SK-MEL-5 (cell line): ENCODE measurements at places on chromosomes 7 and 10. TPM values are rescaled to one million over a fixed set of nuclear protein-coding genes. Genes with fewer than 3 reads are reported as not detected.

MMP21 gene
- total RNA-seq, result not detected in 2 replicates

WEE2 gene
- total RNA-seq, result not detected in 2 replicates

DNA sequence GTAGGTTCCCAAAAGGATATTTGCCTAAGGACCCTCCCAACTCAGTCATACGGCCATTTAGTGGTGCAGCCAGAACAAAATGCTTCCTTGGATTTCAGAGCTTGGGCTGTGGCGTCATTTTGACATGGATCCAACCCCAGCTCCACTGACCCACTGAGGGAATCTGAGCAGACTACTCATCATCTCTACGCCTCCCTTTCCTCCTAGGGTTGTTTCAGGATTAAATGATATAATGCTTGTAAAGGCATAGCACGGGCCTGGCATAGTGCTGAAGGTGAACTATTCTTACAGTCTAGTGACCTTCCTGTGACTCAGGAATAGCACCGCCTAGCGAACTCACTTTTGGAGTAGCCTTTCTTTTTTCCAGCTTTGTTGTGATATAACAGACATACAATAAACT lies 70.3 kb upstream of the LOXL4 start:
- no peak for DNase-seq

DNA sequence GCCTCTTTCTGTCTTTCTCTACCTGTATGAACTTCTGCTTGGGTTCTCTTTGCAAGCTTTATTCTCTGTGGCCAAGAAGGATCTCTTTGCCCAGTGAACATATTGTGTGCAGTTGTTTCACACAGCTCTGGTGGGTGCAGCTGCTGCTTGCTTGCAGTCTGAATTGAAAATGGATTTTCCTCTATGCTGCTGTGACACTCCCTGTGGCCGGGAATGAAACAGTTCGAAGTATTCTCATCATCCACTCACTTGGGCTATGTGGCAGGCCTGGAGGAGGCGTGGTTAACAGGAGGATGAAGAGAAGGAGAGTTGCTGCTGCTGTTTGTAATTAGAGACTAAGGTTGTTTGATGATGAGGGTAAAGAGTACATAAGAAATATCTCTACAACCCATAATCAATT lies 28.4 kb upstream of the ITGA8 start:
- no peak for DNase-seq

DNA sequence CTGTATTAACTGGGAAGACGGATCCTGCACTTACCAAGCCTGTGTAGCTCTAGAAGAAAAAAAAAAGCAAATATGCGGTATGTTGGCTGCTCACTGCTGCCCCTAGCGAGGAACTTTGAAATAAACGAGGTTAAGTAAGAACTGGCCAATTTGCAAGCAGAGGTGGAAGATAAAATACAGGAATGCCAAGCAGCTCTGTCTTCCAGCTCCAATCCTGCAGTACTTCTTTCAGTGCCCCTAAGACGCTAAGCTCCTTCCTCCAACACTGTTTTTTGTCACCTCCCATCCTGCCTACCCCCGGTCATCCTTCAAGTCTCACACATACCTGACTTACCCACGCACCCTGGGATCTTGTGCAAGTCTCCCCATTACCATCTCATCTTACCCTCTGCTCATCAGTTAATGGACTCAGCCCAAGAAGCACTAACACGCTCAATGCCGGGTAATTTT lies 809 bp downstream of the C10orf143 start:
- peak; percentile 80 for DNase-seq

DNA sequence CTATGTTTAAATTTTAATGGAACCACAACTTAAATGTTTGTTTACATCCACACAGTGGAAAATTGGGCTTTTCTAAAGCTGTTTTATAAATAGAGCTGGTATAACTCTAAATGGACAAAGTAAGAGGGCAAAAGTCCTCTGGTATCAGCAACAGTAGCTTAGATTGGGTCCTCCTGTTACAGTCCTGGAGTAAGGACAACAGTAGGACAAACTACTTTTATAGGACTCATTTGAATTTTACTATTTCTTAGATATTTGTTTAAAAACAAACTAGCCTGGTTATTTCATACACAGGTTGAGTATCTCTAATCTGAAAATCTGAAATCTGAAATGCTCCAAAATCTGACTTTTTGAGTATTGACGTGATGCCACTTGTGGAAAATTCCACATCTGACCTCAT lies 8.4 kb downstream of the VCL start:
- no peak for DNase-seq

DNA sequence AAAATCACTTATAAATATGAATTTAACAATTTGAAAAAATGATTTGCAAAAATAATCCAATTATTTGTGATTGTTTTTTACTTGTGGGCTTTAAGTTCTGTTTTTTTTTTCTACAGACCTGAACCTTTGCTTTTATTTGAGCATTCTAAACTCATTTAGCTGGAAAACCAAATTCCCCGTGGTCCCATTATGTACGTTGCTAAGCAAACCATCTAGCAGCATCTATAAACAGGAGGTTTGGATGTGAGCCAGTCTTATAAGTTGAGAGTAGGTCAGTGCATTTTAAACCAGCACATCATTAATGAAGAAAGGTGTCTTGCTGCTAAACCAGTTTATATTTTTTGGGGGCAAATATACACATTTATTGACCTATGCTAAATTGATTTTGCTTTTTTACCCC lies 77.3 kb downstream of the LRRN3 start:
- no peak for DNase-seq

- peak; percentile 98 for DNase-seq
Measured at GRCh38 chr10:126215746-126216631, 172.3 kb downstream of the ADAM12 start.

ACHE gene
- total RNA-seq, result 1.5 and 1.8 TPM in 2 replicates

FGF8 gene
- total RNA-seq, result 0.69 TPM in 1 of 2 replicates, not detected in the other

SLC16A12 gene
- total RNA-seq, result not detected in 2 replicates

DNA sequence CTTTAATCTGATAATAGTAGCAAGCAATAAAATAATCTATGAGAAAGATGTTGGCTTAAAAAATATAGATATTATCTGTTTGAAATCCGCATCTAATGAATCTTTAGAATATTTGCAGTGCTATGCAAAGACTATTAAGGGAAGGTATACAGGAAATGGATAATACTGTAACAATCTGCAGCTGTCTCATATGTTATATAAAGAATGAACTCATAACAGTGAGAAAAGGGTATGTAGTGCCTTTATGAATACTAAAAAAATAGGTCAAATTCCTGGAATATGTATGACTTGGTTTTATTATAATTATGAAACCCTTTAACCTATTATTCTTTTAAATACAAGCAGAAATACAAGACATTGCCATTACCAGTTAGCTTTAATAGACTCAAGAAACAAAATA lies 105.1 kb upstream of the GPR22 start:
- no peak for DNase-seq

HMX2 gene
- total RNA-seq, result not detected in 2 replicates

DNA sequence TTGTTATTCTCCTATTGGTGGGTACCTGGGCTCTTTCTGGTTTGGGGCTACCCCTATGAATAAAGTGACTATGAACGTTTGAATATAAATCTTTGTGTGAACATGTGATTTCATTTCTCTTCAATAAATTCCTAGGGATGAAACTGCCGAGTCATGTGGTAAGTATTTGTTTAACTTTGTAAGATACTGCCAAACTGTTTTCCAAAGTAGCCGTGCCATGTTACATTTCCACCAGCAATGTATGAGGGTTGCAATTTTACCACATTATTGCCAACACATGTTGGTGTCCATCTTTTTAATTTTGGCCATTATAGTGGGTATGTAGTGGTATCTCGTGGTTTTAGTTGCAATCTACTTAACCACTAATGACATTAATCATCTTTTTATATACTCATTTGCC lies 94.7 kb downstream of the ZNRF2 start:
- DNase-seq, result no peak

GRCh38 chr10:86524225-86524962 lies 2.8 kb upstream of the WAPL start:
- no peak for DNase-seq

DNA sequence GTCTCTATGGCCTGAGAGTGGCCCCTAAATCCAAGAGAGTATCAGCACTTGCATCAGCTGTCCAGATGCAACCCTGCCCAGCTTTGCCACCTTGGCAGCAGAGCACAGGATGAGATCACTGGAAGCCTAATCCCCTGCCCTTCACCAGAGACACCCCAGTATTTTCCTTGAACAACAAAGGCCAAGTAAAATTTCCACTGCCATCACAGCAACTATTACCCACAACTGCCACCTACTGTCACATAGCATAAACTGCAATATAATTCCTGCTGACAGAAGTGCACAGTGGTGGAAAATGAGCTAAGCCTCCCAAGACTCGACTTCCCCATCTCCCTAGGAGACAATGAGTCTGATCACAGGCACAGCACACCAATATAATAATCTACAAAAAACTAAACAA lies 462.8 kb upstream of the ZWINT start:
- peak; percentile 26 for DNase-seq

DNA sequence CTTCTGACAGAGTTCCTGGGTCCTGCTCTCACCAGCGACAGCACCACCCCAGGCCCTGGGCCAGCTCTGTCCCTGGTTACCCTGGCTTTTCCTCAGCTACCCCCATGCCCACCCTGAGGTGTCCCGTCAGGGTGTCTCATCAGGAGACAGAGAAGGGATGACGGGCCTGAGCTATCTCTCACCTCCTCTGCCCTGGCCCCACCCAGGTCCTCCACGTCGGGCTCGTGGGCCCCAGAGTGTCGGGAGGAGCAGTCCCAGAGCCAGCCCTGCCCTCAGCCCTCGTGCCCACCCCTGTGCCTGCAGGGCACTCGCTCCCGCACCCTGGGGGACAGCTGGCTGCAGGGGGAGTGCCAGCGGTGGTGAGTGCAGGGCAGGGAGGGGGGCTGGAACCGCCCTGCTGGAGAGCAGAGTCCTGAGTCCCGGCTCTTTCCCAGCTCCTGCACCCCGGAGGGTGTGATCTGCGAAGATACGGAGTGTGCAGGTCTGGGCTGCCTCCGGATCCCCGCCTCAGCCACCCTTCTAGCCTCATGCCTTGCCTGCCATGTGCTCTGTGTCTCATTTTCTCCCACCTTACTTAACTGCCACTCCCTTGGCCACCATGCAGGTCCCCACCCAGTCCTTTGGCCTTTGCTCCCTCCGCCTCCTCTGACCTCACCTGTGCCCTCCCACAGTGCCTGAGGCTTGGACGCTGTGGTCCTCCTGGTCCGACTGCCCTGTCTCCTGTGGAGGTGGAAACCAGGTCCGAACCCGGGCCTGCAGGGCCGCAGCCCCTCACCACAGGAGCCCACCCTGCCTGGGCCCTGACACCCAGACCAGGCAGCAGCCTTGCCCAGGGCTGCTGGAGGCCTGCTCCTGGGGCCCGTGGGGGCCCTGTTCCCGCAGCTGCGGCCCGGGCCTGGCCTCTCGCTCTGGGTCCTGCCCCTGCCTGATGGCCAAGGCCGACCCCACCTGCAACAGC lies 16.7 kb upstream of the ZNF862 start:
- DNase-seq, result no peak

GRCh38 chr10:12130237-12130872 lies 878 bp downstream of the SEC61A2 start:
- DNase-seq, result peak; percentile 82

DNA sequence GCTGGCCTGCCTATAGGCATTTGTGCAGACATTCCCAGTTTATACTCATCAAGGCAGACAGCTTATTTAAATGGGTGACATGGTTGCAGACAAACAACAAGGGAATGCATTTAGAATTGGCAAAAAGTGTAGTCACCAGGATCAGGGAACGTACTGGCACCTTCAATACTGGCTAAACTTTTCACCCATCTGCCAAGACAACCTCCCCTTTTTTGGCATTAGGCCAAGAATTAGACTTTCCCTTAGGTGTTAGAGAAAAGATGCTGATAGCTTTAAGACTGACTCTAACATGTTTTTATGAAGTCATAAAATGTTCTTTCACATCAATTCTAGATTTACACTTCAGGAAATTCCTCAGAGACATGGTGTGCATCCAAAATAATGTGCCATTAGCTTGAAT lies 365.9 kb downstream of the PHTF2 start:
- DNase-seq, result no peak

WDR86 gene
- not detected in 2 replicates for total RNA-seq

DNA sequence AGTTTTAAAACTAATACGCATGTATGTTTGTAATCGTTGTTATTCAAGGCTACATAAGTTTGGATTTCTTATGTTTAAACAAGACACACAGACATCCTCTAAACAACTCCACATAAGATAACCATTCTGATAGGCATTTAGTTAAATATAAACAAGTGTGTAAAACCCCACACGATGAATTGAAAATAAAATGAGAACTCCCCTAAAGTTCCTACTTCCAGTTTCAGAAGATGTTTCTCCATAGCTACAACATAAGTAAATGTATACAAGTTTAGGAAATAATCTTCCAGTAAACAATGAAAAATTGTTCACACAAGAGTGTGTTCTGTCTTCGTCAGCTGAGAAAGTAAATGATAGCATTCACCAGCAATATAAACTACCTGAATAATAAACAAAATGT lies 246.8 kb downstream of the RNLS start:
- no peak for DNase-seq

DNA sequence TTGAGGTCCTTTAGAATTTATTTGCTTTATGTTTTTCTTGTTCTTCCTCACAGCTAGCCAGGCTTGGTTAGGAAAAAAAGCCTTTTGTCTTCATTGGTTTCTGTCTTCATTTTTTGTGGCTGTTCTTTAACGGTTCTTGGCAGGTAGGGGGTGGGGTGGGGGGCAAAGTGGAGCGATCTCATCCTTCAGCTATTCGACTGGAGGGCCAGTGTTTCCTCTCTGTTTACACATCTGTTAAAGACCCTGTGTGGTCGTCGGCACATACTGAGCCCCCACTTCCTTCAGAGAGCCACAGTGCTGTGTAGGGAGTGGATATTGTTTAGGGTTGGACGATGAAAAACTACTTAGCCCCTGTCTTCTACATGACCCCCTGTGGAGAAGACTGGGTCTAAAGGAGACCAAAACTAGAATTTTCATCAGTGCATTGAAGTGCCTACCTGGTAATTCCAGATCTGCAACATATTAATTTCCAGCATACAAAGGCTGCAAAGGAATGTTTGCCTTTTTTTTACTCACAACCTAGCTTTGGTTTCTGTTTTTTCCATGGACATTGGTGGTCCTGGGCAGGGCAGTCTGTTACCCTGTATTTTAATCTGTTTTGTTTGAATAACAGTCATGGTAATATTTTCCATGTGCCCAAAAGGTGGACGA lies 29.0 kb downstream of the PRPF18 start:
- DNase-seq, result no peak

- no peak for DNase-seq
Measured at GRCh38 chr10:97974526-97975525, 55.6 kb downstream of the CRTAC1 start.

TCAF2 gene
- total RNA-seq, result 0.19 and 0.50 TPM in 2 replicates

DNA sequence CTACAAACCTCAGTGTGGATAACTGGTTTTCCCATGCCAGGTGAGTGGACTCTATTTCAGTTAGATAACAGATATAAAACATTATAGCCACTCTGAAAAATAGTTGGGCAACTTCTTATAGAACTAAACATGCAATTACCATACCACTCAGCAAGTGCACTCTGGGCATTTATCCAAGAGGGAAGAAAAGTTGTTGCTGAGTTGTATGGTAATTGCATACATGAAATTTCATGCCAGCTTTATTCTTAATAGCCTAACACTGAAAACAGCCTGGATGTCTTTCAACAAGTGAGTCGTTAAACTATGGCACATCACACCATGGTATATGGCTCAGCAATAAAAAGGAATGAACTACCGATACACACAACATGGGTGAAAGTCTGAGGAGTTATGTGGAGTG lies 10.6 kb upstream of the UPP1 start:
- no peak for DNase-seq

MYO3A gene
- not detected in 2 replicates for total RNA-seq
